Fibroblast of the aortic adventitia (primary cell): ENCODE measurements at places on chromosomes 7 and 10.

DNA sequence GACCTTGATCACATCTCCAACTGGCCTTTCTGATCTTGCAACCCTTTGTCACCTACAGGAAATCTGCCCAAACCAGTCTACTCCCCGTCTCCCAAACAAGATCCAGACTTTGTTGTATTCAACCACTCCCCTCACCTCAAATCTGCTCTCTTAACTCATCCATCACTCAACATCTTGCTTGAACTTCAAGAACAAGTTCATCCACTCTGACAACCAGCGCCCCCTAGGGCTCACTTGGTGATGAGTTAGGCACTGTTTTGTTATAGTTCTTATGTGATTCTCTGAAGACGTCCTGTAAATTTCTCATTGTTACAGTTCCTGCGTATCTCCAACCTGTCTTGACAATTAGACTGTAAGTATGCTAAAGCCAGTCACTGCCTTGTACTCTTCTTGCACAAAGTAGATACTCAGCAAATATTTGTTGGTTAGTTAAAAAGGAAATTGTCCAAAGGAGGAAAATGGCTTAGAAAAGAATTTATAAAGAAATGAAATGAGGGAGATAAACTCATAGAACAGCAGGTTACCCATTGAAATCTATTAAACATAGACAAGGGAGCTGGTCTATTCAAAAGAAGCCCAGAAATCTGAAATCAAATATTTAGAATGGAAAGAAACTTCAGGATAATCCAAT, 5.3 kb downstream of the FRMD4A start:
- DNase-seq = peak; percentile 4

- no peak for DNase-seq
These were observed 217.6 kb downstream of the TCERG1L start for GRCh38 chr10:131093795-131094366.

- DNase-seq = no peak
These were observed 15.3 kb downstream of the UCMA start for GRCh38 chr10:13218878-13219277.

- DNase-seq = peak; percentile 38
These were observed 151.5 kb downstream of the RNF216 start for GRCh38 chr7:5629941-5630340.

- DNase-seq = no peak
These were observed 64.3 kb downstream of the PDGFA start for GRCh38 chr7:455110-455928.
